NT2/D1 (cell line): ENCODE measurements at places on chromosomes 2 and 18.
A peak's percentile ranks its signal among the peaks of the same experiment; 100 is the strongest.

DNA sequence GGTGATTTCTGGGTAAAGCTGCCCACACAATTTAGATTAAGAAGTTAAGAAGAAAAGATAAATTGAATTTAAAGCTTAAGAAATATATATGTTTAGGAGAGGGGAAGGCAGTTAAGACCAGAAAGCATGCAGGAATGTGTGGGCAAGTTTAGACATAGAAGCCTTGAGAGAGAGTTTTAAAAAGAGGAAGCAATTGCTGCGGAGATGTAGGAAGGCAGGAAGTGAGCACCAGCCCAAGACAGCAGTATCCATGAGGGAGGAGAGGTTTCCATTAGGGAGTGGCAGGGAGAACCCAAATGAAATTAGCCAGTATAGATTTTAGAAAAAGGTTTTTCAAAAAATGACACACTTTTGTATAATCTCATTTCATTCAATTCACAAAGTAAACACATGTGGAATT, 24.3 kb downstream of the DSC2 start:
- DNase-seq = no peak

DNA sequence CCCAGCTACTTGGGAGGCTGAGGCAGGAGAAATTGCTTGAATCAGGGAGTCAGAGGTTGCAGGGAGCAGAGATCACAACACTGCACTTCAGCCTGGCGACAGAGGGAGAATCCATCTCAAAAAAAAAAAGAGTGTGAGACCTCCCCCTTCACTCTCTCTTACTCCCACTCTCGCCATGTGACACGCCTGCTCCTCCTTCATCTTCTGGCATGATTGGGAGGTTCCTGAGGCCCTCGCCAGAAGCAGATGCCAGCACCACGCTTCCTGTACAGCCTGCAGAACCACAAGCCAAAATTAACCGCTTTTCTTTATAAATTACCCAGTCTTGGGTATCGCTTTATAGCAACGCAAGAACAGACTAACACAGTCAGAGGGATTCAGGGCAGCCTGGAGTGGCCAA, 66.3 kb upstream of the CREB1 start:
- no peak for DNase-seq

- DNase-seq = no peak
These were observed 1.2 kb upstream of the BCL11A start for GRCh38 chr2:60554646-60555065.

DNA sequence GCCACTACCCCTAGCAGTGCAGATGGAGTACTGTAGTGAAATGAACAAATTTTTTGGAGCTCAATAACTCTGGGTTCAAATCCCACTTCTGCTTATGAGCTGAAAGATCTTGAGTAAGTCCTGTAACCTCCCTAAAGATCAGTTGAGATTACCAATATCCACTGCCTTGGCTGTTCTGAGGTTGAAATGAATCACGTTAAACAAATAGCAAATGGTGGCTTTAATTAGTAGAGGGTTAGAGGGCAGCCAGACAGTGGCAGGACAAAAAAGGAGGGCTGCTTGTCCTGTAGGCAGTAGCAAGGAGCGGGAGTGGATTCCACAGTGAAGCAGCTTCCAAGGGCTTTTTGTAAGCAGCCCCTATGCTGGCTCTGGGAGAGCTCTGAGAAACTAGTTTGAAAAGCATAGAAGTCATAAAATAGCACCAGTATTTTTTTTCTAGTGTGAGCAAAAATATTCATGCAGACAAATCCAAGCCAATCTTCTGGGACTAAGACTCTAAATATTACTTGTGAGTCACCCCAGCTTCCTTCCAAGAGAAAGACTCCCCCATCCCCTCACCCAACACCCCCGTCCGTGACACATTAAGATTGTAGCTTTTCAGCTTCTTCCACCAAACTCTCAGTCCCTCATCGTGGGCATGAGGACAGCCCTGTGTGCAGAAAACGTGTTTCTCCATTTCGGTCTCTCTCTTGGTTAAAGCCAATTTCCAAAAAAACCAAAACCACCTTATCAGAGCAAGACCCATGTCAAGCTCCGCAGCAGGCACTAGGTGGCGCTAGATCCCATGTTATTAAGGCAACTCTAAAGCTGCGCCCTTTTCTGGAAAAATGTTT, 123.5 kb upstream of the LGALSL start:
- peak; percentile 96 for DNase-seq

- no peak for DNase-seq
These were observed 66.7 kb upstream of the HPCAL1 start for GRCh38 chr2:10235909-10236550.

- no peak for DNase-seq
These were observed 274.7 kb downstream of the TWIST2 start for GRCh38 chr2:239122421-239123110.

GRCh38 chr18:79047556-79048244, 21.5 kb upstream of the ATP9B start:
- no peak for DNase-seq

DNA sequence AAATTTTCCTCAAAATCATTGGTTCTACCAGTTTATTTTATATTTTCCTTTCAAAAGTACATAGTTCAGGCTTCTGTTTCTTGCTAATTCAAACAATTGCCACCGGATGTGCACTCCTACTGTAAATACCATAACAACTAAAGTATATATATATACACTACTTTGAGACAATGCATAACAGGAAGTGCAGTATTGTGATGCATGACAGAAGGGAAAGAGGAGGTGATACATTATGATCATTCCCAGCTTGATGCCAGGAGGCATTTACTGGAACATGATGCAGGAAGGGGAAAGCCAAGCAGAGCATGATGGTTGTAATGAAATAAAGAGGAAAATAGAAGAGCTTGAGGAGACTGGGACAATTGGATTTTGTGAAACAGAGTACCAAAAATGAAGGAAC, 215.2 kb upstream of the NT5C1B start:
- no peak for DNase-seq

- peak; percentile 42 for DNase-seq
These were observed 175.1 kb downstream of the GALNT1 start for GRCh38 chr18:35756506-35757117.

DNA sequence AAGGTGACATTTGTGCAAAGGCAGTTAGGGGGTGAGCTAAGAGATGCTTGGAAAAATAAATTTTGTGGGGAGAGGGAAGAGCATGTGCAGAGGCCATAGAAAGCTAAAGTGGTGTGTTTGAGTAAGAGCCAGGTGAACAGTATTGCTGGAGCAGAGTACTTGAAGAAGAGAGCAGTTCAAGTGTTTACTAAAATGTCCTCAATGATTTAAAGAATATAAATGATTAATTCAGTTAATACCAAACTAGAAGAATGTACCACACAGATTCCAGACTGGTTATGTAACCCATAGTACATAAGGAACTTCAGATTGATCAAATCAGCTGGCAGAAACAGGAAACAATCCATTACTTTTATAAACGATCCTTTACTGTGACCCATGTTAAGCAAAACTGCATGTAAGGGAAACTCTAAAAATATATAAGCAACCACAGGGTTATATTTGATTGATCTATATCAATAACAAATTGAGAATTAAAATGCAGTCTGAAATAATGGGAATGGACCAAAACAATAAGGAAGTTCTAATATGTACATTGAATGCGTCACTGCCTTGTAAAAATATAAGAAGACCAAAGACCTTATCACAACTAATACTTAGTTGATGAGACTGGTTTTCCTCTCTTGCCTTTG, 76.9 kb downstream of the LDAH start:
- DNase-seq = no peak
